T-cell (primary cell): ENCODE measurements at places on chromosomes 4 and X. TPM values are rescaled to one million over a fixed set of nuclear protein-coding genes. Genes with fewer than 3 reads are reported as not detected.

GRCh38 chr4:88841635-88842034 lies 144.0 kb upstream of the NAP1L5 start:
- DNase-seq: no peak

GRCh38 chr4:173181848-173182247 lies 13.2 kb downstream of the GALNT7 start:
- no peak for DNase-seq

DNA sequence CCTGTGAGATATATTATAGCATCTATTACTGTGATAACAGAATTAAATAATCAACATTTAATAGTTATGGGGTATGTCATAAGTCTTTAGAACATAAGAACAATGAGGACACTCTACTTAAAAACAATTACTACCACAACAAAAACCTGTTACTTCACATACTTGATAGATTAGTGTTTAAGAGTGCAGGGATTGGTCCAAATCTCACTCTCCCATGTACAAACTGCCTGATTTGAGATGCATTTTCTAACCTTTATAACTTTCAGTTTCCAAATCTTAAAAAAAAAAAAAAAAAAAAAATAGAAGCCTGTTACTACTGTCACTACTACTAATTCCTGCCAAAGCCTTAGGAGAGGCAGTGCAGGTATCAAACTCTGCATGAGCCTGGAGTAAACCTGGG lies 5.6 kb downstream of the PCDH18 start:
- no peak for DNase-seq

DNA sequence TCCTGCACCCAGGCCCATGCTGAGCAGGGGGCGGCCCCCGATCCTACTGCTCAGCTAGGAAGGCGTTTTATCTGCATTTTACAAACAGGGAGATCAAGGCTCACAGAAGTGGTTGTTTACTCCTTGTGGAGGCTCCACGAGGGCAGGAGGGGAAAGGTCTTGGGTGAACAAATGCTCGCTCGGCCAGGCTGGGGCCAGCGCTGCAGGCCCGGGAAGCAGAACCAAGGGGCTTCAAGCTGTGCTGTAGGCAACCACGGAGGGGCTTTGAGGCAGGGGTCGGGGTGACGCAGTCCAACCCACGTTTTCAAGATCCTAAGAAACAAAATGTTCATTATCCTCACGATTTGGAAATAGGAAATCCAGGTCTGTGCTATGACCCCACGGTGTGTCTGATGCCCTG lies 125.8 kb downstream of the HMX1 start:
- DNase-seq: no peak

Gene PAGE2
- not detected for total RNA-seq

GRCh38 chr4:158295053-158295452 lies 84.8 kb downstream of the TMEM144 start:
- DNase-seq: no peak

Gene RHOXF2B
- not detected for total RNA-seq

Gene SMR3B
- total RNA-seq: not detected

DNA sequence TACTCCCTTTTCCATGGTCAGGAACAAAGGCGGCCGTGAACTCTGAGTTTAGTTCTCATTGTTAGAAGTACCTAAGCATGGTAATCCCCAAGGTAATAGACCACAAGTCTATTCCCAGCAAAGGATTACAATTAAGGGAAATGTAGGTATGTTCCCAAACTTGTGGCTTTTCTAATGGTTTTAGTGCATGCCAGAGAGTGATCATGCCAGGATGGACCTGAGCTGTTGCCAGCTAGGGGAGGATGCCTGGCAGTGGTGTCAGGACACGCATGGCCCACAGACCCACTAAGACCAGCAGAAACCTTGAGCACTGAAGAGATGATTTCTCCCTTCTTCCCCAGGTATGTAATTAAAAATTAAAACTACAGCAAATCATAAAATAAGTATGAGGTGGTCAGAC lies 60.8 kb downstream of the COQ2 start:
- DNase-seq: no peak

DNA sequence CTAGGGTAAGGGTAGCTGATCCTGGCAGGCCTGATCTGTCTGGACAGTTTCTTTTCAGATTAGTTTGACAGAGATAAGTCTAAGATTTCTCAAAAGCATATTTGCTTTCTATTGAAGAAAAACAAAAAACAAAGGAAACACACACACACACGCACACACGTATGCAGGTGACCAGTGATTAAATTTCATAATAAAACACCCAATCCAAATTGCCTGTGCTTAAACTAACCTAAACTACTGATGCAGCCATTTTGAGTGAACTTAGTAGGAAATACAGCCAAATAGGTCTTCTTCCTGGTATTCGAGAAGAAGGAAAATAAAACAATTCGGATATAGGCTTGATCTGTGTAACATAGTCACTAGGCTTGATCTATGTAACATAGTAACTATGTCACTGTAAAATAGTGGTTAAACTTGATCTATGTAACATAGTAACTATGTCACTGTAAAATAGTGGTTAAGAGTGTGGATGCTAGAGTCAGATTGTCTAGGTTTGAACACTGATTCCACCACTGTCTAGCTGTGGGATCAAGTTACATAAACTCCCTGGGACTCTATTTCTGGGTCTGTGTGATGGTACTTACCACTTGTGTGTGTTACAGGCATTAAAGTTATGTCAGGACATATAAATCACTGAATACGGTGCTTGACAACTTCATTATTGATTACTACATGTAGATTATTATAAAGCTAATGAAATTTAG lies 9.8 kb upstream of the CCNG2 start:
- no peak for DNase-seq
